ENCODE measurements at places on chromosomes 7 and 10.

DNA sequence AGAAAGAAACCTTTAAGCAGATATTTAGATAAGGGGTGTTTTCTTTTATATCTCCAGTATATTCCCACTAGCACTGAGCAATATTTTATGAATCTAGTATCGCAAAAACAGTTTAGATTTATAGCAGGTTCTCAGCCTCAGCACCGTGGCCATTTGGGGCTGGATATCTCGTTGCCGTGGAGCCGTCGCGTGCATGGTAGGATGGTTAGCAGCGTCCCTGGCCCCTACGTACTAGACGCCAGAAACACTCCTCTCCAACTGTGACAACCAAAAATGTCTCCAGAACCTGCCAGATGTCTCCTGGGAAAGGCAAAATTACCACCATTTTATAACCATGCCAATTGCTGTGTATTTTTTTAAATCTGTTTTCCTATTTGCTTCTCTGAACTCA lies 172.9 kb downstream of the CACNB2 start:
- DNase-seq: no peak

- no peak for DNase-seq
These were observed 1.2 kb downstream of the SLC18A3 start for GRCh38 chr10:49611166-49611815.

- DNase-seq: no peak
These were observed 252.9 kb downstream of the ARHGAP12 start for GRCh38 chr10:31675726-31676125.

GRCh38 chr7:90322837-90323236 lies 1.7 kb upstream of the FAM237B start:
- no peak for DNase-seq

DNA sequence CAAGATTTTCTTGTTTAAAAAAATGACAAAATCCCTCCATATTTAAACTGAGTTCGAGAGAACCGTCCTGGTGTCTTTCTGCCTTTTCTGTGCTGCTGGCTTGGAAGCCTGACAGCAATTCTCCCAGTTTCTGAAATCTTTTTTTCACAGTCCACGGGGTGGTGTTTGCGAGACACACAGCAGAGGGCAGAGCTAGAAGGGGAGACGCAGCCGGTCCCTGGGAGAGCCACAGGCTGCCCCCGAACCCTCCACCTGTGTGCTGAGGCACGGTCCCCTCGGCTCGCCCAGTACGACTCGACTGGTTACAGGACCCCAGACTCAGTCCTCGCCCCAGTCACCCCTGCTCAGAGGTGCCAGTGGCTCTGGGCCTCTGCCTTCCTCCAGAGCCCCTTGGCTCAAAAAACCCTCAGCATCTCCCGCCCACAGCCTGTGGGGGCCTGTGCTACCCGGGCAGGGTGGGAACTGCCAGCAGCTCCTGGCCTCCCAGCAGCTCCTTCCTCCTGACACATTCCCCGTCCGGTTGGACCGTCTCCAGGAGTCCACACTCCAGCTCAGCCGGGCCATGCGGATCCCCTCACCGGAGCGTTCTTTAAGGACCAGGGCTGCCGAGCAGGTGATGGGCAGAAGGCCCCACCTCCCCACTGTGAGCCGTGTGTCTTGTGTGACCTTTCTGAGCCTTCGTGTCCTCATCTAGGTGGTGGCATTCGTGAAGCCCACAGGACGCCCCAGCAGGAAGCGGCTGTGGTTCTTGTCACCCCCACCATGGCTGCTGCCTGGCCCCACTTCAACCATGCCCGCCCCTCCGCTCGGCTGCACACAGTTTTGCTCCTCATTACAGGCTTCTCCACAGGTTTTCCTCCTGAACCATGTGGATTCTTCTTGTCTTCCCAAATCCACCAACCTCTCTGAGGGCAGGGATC lies 52.3 kb upstream of the EN2 start:
- DNase-seq: no peak

- no peak for DNase-seq
These were observed 185.4 kb upstream of the PFKP start for GRCh38 chr10:2881720-2882620.

DNA sequence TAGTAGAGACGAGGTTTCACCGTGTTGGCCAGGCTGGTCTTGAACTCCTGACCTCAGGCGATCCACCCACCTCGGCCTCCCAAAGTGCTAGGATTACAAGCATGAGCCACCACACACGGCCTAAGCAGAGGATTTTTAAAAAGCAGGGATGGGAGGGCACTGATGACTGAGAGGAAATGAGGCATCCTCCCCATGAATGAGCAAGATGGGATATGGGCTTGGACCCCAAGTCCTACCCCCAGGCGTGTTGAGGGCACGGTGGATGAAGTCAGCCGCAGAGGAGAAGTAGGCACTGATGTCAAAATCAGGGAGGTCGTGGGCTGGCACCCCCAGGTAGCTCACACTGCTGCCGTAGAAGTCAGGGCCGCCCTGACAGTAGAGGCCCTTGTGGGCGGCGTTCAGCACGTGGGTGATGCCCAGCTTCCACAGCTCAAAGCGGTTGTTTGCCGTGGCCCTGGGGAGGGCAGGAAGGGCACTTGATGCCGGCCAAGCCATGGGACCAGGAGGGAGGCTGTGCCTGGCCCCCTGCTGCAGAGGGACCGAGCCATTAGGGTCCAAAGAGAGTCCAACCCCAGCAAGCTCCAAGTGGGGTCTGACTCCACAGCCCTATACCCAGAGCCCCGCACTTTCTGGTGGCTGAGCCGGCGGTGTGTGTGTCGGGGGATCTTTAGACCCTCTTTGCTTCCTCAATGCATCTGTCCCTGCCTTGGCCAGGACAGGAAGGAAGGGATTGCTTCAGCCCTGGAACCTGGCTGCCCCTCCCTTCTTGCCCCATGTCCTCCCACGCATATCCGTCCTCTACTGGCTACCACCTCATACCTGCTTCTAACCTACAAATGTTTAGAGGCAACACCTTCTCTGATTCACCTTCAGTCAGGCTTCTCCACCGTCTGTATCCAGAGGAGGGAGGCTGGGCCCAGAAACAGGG lies 3.4 kb upstream of the SAMD8 start:
- no peak for DNase-seq

DNA sequence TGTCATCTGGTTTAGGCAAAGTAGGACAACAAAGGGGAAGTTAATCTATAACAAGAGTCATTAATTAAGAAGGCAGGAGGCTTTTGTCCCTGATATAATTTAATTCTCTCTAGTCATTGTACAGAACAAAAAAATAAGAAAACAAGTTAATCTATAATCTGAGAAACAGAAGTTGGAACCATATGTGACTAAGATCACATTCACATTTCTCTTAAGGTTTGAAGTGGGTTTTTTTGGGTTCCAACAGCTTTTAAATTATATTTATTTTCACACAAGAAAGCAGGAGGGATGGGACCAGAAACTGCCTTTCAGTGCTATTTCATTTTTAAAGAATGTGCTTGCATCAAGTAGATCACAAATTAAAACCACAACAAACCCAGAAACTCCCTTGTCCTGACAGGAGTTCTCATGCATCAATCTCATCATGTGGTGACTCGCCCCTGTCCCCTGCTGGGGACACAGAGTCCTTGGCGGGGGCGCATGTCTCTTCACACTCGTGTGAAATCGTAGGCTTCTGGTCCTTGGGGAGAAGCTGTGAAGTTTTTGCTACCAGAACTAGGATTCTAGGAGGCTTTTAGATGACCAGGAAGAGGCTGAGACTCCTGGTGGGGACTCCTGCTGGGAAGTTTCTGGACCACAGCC lies 10.1 kb upstream of the OPN4 start:
- DNase-seq: no peak

DNA sequence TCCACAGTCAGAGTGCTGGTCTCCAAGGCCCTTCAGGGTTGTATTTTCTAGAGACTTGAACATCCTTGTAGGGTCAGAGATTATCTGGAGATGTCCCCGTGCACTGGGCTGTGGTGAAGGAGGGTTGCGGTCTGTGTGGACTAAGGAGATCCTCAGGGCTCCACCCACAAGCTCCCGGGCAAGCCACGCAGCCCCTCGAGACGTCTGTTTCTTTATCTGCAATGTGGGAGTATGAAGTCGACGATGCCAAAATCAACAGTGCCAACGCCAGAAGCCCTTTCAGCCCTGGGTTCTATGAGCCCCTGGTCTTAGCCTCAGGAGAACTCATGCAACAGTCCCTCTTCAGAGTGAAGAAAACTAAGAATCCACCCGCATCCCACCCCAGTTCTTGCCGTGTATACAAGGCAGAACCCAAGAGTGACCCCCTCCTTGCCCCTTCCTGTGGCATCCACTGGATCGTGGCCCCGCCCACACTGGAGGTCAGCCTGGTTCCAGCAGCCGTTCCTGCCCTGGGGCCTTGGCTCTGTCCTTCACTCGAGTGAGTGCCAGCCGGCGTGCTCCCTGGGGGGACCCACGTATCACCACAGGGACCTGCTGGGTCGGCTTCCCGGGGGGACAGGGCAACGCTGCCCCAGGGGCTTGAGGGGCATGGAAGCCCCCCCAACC lies 6.0 kb upstream of the SHH start:
- DNase-seq: no peak

- no peak for DNase-seq
These were observed 11.1 kb downstream of the UNC5B start for GRCh38 chr10:71223347-71224058.

DNA sequence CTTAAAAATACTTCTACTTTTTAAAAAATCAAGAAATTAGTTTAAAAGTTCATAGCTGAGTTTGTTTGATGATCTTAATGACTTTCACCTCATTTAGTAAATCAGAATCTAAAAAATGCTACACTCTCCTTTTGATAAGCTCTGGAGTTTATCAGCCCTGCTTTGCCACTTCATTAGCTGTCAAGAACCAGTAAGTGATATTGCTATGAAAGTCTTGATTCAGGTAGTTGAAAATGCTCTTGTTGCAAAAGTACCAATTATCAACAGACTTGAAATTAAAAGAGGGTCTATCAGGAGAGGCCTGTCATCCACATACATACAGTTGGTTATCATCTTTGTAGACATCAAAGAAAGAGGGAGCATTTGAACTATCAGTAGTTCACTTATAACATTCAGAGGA lies 41.6 kb downstream of the SEMA3A start:
- no peak for DNase-seq

DNA sequence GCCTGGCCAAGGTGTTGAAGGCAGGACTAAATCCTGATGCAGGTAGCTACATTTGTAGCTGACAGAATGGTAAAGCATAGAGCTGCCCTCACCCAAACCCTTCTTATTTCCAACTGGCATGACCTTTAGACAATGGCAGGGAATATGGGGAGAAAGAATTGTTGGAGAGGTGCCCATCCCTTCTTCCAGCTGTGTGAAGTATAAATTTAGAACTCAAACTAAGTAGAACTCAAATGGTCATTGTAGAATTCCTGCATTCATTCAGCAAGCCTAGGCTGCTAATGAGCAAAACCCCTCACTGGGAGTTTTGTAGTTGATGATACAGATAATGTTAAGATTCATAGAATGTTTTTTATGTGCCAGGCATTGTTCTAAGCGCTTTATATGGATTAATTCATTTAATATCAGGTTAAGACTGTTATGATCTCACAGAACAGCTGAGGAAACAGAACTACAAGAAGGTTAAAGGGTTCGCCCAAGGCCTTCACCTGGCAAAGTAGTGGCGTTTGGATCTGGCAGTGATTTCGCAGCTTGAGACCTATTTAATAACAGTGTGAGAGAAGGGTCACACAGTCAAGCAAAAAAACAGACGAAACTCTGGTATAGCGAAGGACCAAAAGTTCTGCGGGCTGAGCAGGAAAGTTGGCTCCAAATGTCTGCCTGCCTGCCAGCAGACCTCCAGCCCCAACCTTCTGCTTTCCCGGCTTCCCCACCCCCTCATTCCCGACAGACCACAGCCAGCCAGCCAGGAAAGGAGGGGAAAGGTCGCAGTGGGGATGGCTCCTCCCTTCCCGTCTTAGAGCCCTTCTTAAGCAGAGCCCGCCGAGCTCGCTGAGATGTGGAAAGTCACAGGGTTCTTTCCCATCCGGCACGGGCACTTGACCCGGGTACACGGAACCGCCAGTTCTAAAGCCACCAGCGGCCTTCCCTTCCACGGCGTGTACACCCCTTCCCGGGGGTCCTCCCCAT lies 1.6 kb upstream of the HILPDA start:
- no peak for DNase-seq

DNA sequence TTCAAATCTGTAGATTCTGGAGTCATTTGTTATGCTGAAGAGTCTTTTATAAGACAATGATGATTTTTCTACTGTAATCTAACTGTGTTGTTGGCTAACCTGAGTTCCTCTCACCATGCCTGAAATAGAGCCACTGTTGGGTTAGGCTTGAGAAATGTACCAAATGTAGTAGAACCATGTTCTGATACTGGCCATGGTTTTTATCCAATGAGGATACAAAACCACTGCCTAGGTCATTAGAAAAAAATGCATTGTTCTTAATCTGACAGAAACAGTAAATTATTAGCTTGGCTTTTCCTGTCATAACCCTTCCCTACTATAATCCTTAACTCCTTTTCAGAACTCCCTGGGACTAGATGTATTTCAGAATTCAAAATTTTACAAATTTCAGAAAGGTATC lies 86.6 kb downstream of the RAPGEF5 start:
- no peak for DNase-seq

- DNase-seq: no peak
These were observed 178.0 kb upstream of the FAM3C start for GRCh38 chr7:121574109-121574508.

GRCh38 chr10:5583525-5584175 lies 58.9 kb downstream of the CALML3 start:
- DNase-seq: no peak

- no peak for DNase-seq
These were observed 101.9 kb downstream of the TNS3 start for GRCh38 chr7:47479821-47480575.

DNA sequence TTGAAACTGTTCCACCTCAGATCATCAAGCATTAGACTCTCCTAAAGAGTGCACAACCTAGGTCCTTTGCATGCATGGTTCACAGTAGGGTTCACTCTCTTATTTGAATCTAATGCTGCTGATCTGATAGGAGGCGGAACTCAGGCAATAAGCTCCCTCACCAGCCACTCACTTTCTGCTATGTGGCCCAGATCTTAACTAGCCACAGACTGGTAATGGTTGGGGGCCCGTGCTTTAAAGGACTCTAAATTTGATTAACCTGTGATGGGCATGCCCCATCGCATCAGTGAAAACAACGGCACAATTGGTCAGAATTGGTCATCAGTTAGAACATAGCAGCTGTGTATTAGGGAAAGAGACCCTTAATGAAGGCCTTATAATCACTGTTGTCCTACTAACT lies 753.7 kb upstream of the SORCS1 start:
- DNase-seq: no peak

DNA sequence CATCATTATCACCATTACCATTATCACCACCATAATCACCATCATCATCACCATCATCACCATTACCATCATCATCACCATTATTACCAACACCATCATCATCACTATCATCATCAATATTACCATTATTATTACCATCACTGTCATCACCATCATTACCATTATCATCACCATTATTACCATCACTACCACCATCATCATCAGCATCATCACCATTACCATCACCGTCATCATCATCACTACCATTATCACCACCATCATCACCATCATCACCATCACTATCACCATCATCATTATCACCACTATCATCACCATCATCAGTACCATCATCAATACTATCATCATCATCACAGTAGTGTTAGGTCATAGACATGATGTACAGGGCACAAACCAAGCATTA lies 81.4 kb downstream of the VSTM4 start:
- no peak for DNase-seq

Measured in activated CD4-positive, alpha-beta T cell treated with anti-CD3 and anti-CD28 coated beads, Interleukin-10, Interleukin-2, amounts not matched to agents 100 ng/mL and 50 ng/mL, durations not matched to agents 16 hours and 8 hours (primary cell).